ENCODE measurements at places on chromosomes 5 and 9. TPM values are rescaled to one million over a fixed set of nuclear protein-coding genes. Genes with fewer than 3 reads are reported as not detected.

DNA sequence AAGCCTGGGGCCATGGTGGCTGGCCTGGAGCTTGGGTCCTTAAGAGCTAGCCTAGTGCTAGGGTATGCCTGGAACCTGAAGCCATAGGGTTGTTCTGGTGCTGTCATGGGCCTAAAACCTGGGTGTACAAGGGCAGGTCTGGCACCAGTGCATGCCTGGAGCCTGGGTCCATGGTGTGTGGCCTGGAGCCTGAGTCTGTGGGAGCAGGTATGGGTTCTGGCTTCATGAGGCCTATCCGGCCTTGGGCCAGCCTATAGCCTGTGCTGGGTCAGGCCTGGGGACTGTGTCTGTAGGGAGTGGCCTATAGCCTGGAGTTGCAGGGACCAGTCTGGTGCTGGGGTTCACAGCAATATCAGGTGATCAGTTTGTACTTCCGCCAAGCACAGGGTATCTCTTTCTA, 347.2 kb upstream of the MEF2C start:
- DNase-seq = no peak

- DNase-seq = no peak
These were observed 2.3 kb upstream of the NKX2-5 start for GRCh38 chr5:173237143-173237874.

Gene SOX30
- not detected for total RNA-seq

Gene IL5
- total RNA-seq = not detected

Gene PCDHGA3
- not detected for total RNA-seq

All from A172 (cell line).